Thoracic aorta (tissue), 2 donors: ENCODE measurements at places on chromosomes 7 and 10. TPM values are rescaled to one million over a fixed set of nuclear protein-coding genes. Genes with fewer than 3 reads are reported as not detected.
A peak's percentile ranks its signal among the peaks of the same experiment; 100 is the strongest.

DNA sequence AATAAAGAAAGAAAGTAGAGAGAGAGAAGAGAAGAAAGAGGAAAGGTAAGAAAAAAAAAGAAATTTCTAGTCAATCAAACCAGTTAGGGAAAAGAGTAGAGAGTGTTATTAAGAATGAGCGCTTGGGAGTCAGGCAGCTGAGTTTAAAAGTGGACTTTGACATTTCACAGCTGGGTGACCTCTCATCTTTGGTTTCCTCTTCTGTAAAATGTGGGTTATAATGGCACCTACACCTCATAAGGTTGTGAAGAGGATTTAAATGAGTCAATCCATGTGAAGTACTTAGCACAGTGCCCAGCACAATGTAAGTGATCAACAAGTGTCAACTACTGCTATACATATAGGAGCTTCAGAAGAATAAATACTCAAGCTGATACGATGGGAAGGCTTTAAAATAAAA lies 12.2 kb downstream of the HOXA1 start:
- peaks cover 10% of the 10 kb centered on the region for H3K27me3 ChIP-seq
- H3K4me1 ChIP-seq = no peaks in the 10 kb centered on the region
- no peak for DNase-seq
- H3K27ac ChIP-seq = no peak overlapping the region
- no peaks in the 10 kb centered on the region for H3K36me3 ChIP-seq

DNA sequence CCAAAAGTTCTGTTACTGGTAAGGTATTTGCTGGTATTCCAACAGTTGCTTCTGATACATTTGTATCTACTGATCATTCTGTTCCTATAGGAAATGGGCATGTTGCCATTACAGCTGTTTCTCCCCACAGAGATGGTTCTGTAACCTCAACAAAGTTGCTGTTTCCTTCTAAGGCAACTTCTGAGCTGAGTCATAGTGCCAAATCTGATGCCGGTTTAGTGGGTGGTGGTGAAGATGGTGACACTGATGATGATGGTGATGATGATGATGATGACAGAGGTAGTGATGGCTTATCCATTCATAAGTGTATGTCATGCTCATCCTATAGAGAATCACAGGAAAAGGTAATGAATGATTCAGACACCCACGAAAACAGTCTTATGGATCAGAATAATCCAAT lies 131.0 kb downstream of the AASS start:
- H3K36me3 ChIP-seq = no peaks in the 10 kb centered on the region
- no peak for DNase-seq
- H3K27ac ChIP-seq = no peak overlapping the region
- no peaks in the 10 kb centered on the region for H3K4me1 ChIP-seq
- H3K4me3 ChIP-seq = no peak overlapping the region

DNA sequence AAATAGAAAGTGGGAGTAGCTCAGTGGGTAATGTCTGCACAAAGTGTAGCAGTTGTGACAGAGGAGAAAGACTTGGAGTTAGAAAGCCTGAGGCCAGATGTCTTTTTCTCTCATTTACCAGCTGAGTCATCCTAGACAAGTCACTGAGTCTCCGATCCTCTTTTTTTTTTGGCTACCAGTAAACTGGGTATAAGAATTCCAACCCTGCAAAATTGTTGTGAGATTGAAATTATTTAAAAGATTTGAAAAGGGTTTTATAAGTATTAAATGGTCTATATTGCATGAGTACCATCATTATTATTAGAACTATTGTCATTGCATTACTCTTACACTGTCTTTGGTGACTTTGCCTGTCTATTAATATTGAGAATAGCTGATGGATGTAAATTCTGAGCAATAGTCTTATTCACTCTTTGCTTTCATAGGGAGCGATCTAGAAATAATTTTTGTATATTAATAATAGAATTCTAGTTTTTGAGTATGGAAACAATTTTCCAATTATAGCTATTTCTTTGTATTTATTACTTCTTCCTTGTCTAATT lies 74.0 kb downstream of the ARID5B start:
- H3K4me3 ChIP-seq = peak overlapping the region; percentile 28
- H3K36me3 ChIP-seq = no peaks in the 10 kb centered on the region
- no peaks in the 10 kb centered on the region for H3K27me3 ChIP-seq
- no peak for DNase-seq

- no peaks in the 10 kb centered on the region for H3K4me1 ChIP-seq
- H3K27me3 ChIP-seq = no peaks in the 10 kb centered on the region
- H3K4me3 ChIP-seq = no peak overlapping the region
- DNase-seq = no peak
Observed at GRCh38 chr7:93711926-93712325, 137.4 kb upstream of the CALCR start.

GRCh38 chr10:33125522-33126517 lies 167.8 kb upstream of the ITGB1 start:
- no peaks in the 10 kb centered on the region for H3K27me3 ChIP-seq
- H3K36me3 ChIP-seq = no peaks in the 10 kb centered on the region
- H3K27ac ChIP-seq = no peak overlapping the region
- peaks cover 13% of the 10 kb centered on the region for H3K4me1 ChIP-seq
- DNase-seq = no peak

DNA sequence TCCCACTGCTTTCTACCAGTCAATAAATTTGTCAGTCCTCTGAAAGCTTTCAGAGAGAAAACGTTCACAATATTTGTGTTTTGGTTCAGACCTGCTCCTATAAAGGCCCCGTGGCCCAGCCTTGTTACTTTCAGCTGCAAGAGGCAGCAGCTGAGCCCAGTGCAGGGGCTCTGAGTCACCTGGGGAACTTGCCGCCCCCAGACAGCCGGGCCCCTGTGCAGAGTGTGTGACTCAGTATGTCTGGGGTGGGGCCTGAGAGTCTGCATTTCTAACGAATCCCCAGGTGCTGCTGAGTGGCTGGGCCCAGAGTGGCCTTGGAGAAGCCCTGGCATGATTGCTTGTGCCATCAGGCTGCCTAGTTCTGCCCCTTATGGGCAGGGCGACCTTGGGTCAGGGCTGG lies 303.5 kb downstream of the PAXIP1 start:
- H3K36me3 ChIP-seq = no peaks in the 10 kb centered on the region
- H3K4me1 ChIP-seq = no peaks in the 10 kb centered on the region
- H3K27me3 ChIP-seq = no peaks in the 10 kb centered on the region
- no peak for DNase-seq

DNA sequence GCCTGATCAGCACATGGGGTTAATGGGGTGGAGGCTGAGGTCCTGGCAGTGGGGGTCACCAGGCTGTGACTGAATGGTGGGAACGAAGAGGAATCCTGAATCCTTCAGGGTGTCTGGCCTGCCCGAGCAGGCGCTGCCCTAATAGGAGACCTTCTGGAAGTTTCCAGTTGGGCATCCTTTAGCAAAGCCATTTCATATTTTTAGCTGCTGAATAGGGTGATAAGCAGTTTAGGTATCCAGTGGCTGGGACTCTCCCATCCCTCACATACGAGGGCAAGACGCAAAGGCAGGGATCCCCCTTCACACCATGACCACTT lies 159.3 kb downstream of the SH3PXD2A start:
- H3K27me3 ChIP-seq = no peaks in the 10 kb centered on the region
- DNase-seq = no peak
- no peak overlapping the region for H3K4me3 ChIP-seq
- H3K4me1 ChIP-seq = peaks cover 24% of the 10 kb centered on the region
- H3K36me3 ChIP-seq = no peaks in the 10 kb centered on the region

- DNase-seq = no peak
- H3K27ac ChIP-seq = no peak overlapping the region
- H3K4me1 ChIP-seq = no peaks in the 10 kb centered on the region
- no peaks in the 10 kb centered on the region for H3K27me3 ChIP-seq
Observed at GRCh38 chr10:72056932-72057751, 31.2 kb downstream of the SPOCK2 start.

- peaks cover 21% of the 10 kb centered on the region for H3K4me1 ChIP-seq
- DNase-seq = no peak
- no peaks in the 10 kb centered on the region for H3K36me3 ChIP-seq
- peak overlapping the region; percentile 92 for H3K4me3 ChIP-seq
- H3K27ac ChIP-seq = peak overlapping the region; percentile 90
Observed at GRCh38 chr7:73521636-73522104, 423 bp downstream of the BAZ1B start.

GRCh38 chr10:125064681-125065492 lies 95.5 kb downstream of the CTBP2 start:
- H3K36me3 ChIP-seq = no peaks in the 10 kb centered on the region
- peaks cover 60% of the 10 kb centered on the region for H3K4me1 ChIP-seq
- peak overlapping the region; percentile 34 for H3K4me3 ChIP-seq
- H3K27me3 ChIP-seq = no peaks in the 10 kb centered on the region
- H3K27ac ChIP-seq = peak overlapping the region; percentile 72
- no peak for DNase-seq

DNA sequence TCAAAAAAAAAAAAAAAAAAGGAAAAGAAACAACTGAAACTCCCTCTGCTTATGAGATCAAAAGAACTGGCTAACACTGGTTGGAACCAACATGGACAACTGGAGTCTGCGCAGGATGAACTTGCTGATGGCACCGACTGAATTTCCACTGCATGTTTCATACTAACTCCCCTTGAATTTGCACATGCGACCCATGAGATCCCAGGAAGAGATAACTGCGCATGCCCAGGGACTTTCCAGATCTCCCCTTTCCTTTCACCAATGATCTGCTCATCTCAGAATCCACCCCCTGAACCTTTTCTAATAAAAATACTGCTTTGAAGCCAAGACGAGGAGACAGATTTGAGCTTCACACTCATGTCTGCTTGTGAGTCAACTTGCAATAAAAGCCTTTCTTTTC lies 20.7 kb downstream of the LBX1 start:
- no peaks in the 10 kb centered on the region for H3K27me3 ChIP-seq
- H3K4me1 ChIP-seq = no peaks in the 10 kb centered on the region
- no peak overlapping the region for H3K27ac ChIP-seq
- H3K36me3 ChIP-seq = no peaks in the 10 kb centered on the region
- no peak overlapping the region for H3K4me3 ChIP-seq

GRCh38 chr7:102454468-102454867 lies 10.2 kb downstream of the ALKBH4 start:
- H3K27me3 ChIP-seq = no peaks in the 10 kb centered on the region
- peaks cover 18% of the 10 kb centered on the region for H3K36me3 ChIP-seq
- H3K27ac ChIP-seq = no peak overlapping the region
- DNase-seq = no peak
- no peak overlapping the region for H3K4me3 ChIP-seq

DNA sequence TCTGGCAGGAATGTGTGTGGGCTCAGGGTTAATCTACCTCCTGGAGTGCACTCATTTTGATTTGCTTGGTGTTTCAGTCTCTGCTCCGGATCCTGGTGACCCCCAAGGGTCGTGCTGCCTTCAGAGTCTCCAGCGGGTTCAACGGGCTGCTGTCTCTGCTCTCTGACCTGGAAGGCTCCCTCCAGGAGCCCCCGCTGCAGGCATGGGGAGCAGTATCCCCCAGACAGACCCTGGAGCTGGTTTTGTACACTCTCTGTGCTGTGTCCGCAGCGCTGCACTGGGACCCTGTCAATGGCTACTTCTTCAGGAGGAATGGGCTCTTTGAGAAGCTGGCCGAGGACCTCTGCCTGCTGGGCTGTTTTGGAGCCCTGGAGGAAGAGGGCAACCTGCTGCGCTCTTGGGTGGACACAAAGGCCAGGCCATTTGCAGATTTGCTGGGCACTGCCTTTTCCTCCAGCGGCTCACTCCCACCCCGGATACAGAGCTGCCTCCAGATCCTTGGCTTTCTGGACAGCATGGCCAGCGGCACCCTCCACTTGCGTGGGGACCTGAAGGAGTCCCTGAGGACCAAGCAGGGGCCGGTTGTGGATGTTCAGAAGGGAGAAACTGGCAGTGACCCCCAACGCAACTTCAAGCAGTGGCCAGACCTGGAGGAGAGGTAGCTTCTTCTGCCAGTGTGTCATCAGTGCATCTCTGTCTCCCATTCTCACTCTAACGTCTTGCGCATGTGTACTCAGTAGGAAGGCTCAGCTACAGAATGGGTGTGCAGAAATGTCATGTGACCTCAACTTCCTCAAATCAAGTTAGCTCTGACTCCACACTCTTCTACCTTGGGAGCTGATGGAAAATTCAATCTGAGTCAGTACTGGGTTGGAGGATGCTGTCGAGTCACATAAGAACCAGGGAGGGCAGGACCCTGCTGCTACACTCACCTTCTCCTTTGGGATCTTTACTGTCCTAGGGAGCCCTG lies 58.5 kb downstream of the WDFY4 start:
- no peak overlapping the region for H3K4me3 ChIP-seq
- no peak for DNase-seq
- H3K4me1 ChIP-seq = no peaks in the 10 kb centered on the region
- H3K27me3 ChIP-seq = no peaks in the 10 kb centered on the region
- H3K36me3 ChIP-seq = no peaks in the 10 kb centered on the region

DNA sequence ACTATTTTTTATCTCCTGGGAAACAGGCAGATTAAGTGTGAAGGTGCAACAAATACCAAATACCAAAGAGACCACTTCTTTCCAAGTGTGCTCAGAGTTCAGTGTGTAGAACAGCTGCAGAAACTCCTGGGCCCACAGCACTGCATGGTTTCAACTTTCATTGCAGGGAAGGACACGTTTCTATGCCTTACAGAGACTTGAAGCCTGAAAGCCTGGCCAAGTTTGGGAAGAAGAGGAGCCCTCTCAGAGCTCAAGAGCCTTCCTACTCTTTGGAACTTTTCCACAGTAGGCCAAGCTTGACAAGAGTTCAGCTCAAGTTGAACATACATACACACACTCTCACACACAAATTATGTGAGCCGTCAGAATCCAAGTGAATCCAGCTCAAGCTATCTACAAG lies 2.5 kb downstream of the HOXA4 start:
- no peaks in the 10 kb centered on the region for H3K36me3 ChIP-seq
- peak overlapping the region; percentile 87 for H3K27ac ChIP-seq
- H3K4me3 ChIP-seq = no peak overlapping the region
- no peaks in the 10 kb centered on the region for H3K4me1 ChIP-seq
- DNase-seq = no peak

DNA sequence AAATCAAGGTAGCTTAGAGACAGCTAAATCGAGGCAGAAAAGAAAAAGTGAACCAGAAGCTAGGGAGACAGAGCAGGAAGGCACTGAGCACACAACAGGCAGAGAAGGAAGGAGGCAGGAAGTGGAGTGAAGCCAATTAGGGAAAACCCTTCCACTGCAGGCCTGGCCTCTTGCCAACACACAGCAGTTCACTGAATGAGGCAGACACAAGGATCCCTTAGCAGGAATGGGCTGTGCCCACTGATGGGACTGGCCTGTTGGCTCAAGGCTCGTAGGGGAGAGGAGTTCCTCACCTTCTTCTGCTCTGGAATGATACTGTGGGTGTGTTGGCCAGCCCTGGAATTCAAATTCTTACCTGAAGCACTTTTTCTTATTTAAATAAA lies 220.3 kb upstream of the STK17A start:
- H3K27ac ChIP-seq = no peak overlapping the region
- H3K4me3 ChIP-seq = no peak overlapping the region
- H3K27me3 ChIP-seq = no peaks in the 10 kb centered on the region
- H3K4me1 ChIP-seq = no peaks in the 10 kb centered on the region
- no peak for DNase-seq

- no peak overlapping the region for H3K4me3 ChIP-seq
- peak overlapping the region; percentile 58 for H3K27ac ChIP-seq
- H3K36me3 ChIP-seq = no peaks in the 10 kb centered on the region
- DNase-seq = no peak
- H3K4me1 ChIP-seq = peaks cover 98% of the 10 kb centered on the region
Observed at GRCh38 chr7:134903073-134903790, 83.1 kb upstream of the AGBL3 start.

- H3K27ac ChIP-seq = no peak overlapping the region
- H3K4me3 ChIP-seq = no peak overlapping the region
- peaks cover 21% of the 10 kb centered on the region for H3K4me1 ChIP-seq
- no peak for DNase-seq
- no peaks in the 10 kb centered on the region for H3K36me3 ChIP-seq
Observed at GRCh38 chr10:102269017-102269416, 23.7 kb downstream of the GBF1 start.

ACTL6B gene
- not detected for total RNA-seq

LOXL4 gene
- total RNA-seq = 15.4 TPM

BLNK gene
- total RNA-seq = 1.3 TPM

KAT6B gene
- total RNA-seq = 46.9 TPM

OR2A12 gene
- not detected for total RNA-seq

LRRD1 gene
- 0.81 TPM for total RNA-seq

RASA4B gene
- total RNA-seq = 21.9 TPM

ZNF33B gene
- 12.1 TPM for total RNA-seq

SERPINE1 gene
- total RNA-seq = 542 TPM

SLC39A12 gene
- total RNA-seq = 0.14 TPM
